ENCODE measurements at places on chromosomes 5 and 9.

DNA sequence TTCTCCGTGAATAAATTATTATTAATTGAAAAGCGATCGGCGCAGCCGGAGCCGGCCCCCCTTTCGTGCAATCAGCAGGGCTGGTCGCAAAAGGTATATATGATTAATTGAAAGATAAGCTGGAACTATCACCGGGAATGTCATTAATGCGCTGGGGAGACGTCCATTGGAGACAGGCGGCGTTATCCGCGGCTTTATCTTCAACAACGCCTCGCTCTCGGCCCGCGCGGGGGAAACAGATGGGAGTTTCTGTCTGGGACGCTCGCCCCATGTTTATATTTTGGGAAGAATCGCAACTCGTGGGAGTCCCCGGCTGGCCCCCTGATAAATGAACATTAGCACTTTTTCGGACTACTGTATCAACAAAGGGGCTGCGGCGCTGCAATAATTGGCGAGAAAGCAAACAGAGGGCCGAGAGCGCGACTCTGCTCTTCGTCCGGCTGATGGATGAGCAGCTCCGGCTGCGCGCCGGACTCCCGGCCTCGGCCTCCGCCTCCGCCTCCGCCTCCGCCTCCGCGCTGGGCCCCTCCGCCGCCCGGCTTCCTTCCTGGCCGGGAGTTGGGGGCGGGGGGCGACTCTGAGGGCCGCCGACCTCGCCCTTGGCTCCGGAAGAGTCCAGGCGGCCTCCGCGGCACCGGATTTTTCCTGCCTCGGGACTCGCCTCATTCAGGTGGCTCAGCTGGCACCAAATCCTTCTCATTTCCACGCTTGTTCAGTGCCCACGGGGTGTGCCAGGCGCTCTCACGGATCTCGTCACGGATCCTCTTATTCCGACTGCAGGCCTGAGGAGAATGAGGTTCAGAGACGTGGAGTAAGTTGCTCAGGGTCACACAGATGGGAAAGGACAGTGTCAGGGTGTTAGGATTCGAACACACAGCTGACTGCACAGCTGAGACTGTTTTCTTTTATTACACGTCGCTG is 3.6 kb upstream of the NKX2-5 start:
- no peak for DNase-seq

DNA sequence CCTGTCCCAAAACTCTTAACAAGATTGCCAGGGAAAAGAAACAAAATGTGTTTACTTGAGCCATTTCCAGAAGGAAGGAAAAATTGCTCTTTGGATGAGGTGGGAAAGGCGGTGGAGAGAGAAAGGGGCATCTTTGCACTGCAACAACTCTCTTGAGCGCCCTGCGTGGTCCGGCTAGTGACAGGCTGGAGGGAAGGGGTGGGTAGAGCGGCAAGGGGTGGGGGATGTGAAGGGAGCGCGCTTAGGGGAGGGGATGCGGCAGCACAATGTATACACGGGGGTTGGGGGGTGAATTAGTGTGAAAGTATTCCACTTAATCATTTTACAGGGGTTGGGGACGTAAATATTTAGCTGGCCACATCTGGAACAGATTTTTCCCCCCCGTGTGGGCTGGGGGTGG is 1.3 kb downstream of the FGF10 start:
- peak; percentile 49 for DNase-seq

DNA sequence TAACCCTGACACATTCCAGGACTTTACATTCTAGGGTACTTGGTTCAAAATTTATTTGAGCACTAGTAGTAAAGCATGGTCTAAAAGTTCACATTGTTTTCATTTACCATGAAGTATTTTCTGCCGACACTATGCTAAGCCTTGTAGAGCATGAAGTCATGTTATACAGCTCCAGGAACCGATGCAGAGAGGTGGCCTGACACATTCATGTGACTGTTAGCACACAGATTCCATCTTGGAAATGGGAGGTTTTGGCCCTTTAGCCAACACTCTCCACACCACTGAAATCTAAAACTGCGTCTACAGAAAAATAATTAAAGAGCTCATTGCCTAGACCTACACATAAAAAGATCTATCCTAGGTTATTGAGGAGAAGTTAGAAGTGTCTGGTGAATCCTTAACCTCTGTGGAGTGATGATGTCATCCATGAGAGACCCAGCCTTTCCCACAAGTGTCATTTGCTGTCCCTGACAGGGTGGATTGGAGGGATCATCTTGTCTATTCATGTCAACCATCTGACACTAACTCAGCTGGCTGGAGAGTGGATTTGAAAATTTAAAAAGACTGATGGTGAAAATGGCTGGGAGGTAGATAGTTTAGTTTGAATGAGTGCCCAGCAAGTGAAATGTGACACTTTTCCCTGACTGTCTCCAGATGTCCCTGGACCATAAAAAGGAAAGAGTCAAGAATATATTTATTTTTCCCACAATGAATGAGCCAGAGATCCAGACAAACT is 1.3 kb downstream of the RANBP3L start:
- no peak for DNase-seq

DNA sequence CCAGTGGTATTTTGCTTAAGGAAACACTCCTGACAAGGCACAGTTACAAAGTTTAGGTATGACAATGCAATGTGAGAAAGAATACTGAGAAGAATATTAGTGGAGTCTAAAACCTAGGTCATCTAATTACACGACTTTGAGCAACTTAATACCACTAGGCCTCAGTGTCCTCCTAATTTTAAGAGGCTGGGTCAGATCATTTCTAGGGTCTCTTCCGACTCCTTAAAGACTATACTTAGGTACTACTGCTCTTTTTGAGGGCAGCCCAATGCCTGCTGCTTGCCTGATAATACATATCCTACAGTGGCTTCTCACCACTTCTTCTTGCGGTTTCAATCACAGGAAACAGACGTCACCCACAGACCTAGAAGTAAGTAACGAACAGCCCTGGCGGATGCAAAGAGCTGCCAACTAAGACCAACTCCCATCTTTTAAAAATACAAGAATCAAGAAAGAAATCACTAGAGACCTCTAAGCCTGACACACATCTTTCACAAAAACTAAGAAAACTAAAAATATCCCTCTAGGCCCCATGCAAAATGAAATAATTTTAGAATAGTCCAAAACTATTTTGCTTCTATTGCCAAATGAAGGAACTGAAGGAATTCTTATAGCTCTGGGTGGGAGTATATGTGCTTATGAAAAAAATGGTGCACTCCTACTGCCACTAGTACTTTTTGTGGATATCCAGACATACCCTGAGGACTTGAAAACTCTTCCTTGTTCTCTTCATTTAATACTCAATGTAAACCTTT is 13.1 kb downstream of the DIAPH1 start:
- DNase-seq: no peak

DNA sequence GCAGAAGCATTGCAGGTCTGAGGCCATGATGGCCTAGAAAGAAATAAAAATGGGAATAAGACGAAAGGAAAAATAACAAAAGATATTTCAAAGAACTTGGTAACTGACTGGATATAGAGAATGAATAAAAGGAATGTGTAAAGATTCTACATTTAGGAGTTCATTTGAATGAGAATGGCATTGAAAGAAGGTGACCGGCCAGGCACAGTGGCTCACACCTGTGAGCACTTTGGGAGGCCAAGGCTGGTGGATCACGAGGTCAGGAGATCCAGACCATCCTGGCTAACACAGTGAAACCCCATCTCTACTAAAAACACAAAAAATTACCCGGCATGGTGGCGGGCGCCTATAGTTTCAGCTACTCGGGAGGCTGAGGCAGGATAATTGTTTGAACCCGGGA is 8.6 kb downstream of the ZBTB26 start:
- no peak for DNase-seq

- DNase-seq: no peak
Observed at GRCh38 chr9:116144555-116144954, 9.0 kb upstream of the PAPPA start.

- peak; percentile 57 for DNase-seq
Observed at GRCh38 chr5:116343961-116344360, 230.7 kb downstream of the SEMA6A start.

DNA sequence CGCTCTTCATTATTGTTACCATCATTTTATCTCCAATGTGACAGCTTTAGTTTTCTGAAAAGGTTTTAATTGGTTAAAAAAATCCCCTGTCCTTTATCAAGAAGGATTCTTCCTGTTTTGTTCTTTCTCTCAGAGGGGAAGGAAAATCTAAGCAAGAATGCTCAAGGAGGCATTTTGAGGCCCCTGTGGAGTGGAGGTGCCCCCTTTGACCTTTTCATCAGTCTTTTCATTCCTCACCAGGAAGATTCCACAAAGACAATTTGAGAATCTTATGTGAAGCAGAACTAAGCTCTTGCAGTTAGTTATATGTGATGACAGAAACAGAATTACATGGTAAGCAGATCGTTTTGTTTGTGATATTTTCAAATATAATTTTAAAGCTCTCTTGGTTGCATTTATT is 489.6 kb downstream of the MAN2A1 start:
- DNase-seq: no peak

DNA sequence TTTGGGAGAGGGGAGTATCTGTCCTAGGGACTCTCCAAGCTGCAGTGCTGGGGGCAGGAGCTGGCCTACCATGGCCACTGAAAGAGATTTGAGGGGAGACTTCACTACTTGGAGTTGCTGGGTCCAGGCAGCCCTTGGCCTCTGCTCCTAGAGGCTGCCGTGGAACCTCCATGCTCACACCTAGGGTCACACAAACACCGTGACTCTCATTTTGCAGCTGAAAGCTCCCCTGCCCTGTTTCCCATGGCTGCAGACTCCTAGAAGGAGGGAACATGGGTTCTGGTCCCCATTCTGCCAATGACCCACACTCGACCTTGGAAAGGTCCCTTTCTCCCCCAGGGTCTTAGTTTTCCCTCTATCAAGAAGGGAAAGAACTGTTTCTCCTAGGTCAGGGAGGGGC is 147.1 kb upstream of the PPP1R26 start:
- no peak for DNase-seq

GRCh38 chr9:127140181-127140580 is 17.7 kb upstream of the ANGPTL2 start:
- no peak for DNase-seq

DNA sequence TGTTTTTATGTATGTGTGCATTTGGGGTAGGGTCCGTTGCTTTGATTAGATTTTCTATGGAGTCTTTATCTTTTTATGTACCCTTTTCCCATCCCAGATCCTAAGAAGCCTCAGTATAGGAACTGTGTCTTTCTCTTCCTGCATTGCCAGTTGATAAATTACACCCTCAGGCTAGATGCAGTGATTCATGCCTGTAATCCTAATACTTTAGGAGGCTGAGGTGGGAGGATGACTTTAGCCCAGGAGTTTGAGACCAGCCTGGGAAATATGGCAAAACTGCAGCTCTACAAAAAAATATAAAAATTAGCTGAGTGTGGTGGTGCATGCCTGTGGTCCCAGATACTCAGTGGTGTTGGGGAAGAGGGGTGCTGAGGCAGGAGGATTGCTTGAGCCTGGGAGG is 40.2 kb downstream of the NLN start:
- DNase-seq: no peak

DNA sequence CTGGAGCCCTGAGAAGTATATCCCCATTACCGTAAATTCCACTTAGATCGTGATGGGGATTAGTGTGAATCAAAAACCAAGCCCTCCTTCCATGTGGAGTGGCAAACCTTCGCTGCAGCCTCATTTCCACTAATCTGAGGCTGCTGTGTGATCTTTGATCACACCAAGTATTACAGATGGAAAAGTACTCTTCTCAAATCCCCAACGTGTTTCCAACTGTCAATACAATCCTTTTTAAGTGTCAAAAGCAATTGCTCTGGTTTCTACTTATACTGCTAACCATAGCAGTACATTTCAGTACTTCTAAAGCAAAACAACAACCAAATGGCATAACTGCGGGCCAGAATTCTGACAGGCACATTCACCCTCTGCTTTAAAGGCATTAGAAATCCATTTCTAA is 307.7 kb upstream of the ADAMTS16 start:
- DNase-seq: no peak

- no peak for DNase-seq
Observed at GRCh38 chr5:1673042-1673677, 126.5 kb downstream of the MRPL36 start.

DNA sequence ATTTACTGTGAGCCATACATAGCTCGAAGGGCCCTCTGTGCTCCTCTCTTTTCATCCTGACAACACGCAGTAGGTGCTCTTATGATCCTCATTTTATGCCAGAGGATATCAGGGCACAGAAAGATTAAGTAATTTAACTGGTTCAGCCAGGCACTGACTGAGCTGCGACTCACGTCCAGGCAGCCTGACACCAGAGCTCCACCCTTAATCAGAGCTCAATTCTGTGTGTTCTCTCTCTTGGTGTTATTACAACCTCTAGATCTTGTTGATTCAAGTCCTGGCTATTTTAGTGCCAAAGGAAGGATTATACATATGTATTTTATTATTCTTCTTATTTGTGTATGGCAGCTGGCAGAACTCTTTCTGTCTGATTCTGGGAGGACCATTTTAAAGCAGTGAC is 59.7 kb downstream of the OSMR start:
- no peak for DNase-seq

- DNase-seq: no peak
Observed at GRCh38 chr5:154342211-154342610, 103.6 kb upstream of the SAP30L start.

- no peak for DNase-seq
Observed at GRCh38 chr5:95304711-95305110, 19.8 kb upstream of the MCTP1 start.

DNA sequence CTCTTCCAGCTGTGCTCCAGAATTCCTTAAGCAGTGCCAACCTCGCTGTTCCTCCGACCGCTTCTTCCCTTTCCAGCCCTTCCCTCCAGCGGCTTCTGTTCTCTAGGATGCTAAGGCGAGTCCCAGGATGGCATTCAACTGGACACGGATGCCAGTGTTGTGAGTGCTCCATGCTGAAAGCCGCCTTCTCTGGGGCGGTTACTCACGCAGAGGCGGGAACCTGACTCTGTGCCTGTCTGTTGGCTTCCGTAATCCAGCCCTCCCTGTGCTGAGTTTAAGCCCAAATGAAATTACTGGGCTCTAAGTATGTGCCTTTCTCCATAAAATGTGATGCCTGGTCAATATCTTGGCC is 20.2 kb downstream of the COL5A1 start:
- DNase-seq: no peak

GRCh38 chr9:79694208-79694607 is 122.4 kb downstream of the TLE4 start:
- DNase-seq: no peak

- DNase-seq: no peak
Observed at GRCh38 chr9:123268199-123268464, 254 bp downstream of the STRBP start.

DNA sequence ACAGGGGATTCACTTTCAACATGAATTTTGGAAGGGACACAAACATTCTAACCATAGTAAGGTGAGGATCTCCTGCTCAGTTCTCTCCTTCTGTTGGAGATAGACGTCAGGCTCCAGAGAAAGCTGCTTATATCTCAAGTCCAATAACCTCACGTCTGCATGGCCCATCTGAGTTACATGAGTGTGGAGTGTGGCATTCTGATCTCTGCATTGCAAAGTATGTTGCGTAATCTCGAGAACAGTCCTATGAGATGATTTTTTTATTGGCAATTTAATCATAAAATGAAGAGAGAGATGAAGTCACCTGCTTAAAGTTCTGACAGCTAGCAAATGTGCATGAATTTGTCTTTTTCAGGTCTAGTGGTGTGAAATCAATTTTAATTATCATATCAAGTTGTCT is 118.8 kb downstream of the SLC12A2 start:
- DNase-seq: no peak

GRCh38 chr9:77783518-77783917 is 135.4 kb upstream of the GNA14 start:
- DNase-seq: no peak

- no peak for DNase-seq
Observed at GRCh38 chr5:79756076-79756475, 66.4 kb downstream of the CMYA5 start.

GRCh38 chr5:172648755-172649154 is 7.7 kb downstream of the NEURL1B start:
- no peak for DNase-seq

GRCh38 chr5:159897786-159898393 is 18.4 kb upstream of the ADRA1B start:
- DNase-seq: no peak
